Activated CD4-positive, alpha-beta T cell treated with anti-CD3 and anti-CD28 coated beads for 36 hours (primary cell): ENCODE measurements at places on chromosomes 6 and 20. TPM values are rescaled to one million over a fixed set of nuclear protein-coding genes. Genes with fewer than 3 reads are reported as not detected.

CALHM5 gene
- total RNA-seq = not detected

DAAM2 gene
- not detected for total RNA-seq

DNA sequence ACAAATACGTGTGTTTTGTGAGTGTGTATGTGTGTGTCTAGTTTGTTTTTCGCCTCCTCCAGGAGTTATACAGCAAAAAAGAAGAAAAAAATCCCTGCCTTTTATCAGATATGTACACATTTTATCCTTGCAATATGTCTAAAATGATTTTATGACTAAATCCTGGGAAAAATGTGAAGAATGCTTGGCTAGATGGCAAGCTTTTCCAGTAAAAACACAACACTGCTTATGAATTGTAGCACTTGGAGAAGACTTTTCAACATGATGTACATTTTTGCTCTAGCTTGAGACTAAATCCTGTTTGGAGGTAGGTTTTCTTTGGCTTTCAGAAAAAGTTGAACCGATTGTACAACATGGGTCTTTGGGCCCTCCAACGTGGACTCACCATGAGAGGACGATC, 160.2 kb downstream of the GMPR start:
- DNase-seq = no peak

GRCh38 chr20:58971429-58971828, 9.6 kb upstream of the NELFCD start:
- DNase-seq = no peak

- no peak for DNase-seq
These were observed 3.3 kb downstream of the HSP90AB1 start for GRCh38 chr6:44250067-44250717.

HLA-DRB5 gene
- 4.1 TPM for total RNA-seq

GRCh38 chr20:25369529-25369928, 21.1 kb downstream of the ABHD12 start:
- DNase-seq = no peak

GRCh38 chr6:33343953-33344611, 26.5 kb upstream of the ZBTB22 start:
- peak; percentile 57 for DNase-seq

- no peak for DNase-seq
These were observed 73.4 kb downstream of the ISM1 start for GRCh38 chr20:13294522-13294921.

TFAP2D gene
- total RNA-seq = not detected

DNA sequence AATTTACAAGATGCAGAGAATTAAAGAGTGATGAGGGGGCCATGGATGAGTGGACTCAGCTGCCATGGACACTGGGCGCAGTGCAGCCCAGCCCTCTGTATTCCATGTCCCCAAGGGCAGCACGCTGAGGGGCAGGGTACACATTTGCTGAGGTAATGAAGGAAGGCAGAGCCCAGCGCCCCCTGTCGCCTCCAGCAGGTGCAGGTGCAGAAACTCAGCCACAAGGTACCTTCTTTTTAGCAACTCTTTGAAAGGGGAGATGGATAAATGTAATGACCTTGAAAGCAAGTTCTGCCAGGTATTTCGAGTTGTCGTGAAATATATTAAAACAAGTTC, 7.1 kb downstream of the CD93 start:
- no peak for DNase-seq

- DNase-seq = no peak
These were observed 50.7 kb downstream of the CLIC5 start for GRCh38 chr6:45965007-45965406.

DNA sequence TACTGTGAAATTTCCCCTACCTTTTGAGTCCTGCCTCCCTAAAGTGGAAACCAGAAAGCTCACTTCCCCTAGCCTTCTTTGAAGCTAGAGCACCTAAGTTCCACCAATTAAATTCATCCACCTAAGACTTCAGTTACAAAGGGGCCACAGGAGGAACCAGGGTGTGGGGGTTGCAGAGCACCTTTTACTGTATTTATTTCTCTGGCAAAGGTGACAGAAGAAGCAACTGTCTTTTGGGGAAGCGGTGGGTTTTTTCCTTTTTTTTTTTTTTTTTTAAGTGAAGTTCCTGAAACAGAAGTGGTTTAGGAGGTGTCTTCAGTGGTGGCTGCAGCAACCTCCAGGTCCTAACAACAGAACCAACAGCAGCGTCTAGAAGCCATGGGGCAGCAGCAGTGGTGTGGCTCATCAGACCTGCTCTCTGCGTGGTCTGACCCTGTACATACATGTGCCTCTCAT, 13.1 kb downstream of the PSMB9 start:
- DNase-seq = no peak

- no peak for DNase-seq
These were observed 38.9 kb downstream of the FBXO9 start for GRCh38 chr6:53103993-53104675.

DNA sequence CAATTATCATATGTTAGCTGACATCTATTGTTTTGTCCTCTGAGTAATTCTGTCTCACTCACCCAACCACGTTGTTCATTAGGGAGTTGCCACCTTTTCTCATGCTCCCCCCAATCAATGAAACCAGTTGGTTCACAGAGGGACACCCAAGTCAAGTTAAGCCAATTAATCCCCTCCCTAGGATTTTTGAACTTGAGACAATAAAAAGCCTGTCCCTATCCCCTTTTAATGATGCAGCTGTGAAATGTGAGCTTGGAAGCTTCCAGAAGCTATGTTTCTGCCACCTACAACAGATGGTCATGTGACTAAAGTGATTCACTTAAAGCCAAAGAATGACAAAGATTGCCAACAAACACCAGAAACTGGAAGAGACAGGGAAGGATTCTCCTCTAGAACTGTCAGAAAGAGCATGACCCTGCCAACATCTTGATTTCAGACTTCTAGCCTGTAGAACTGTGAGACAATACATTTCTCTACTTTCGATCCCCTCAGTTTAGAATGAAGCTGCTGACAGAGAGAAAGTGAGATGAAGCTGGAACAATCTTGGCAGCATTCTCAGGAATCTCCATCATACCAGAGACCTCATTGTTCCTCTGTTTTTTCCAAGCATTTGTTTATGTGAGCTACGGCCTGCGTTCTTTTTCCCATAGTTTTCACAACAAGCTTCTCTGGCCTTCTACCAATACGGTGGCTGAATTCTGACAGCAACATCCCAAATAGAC, 57.8 kb upstream of the TPD52L1 start:
- no peak for DNase-seq

LRRN4 gene
- not detected for total RNA-seq

DNA sequence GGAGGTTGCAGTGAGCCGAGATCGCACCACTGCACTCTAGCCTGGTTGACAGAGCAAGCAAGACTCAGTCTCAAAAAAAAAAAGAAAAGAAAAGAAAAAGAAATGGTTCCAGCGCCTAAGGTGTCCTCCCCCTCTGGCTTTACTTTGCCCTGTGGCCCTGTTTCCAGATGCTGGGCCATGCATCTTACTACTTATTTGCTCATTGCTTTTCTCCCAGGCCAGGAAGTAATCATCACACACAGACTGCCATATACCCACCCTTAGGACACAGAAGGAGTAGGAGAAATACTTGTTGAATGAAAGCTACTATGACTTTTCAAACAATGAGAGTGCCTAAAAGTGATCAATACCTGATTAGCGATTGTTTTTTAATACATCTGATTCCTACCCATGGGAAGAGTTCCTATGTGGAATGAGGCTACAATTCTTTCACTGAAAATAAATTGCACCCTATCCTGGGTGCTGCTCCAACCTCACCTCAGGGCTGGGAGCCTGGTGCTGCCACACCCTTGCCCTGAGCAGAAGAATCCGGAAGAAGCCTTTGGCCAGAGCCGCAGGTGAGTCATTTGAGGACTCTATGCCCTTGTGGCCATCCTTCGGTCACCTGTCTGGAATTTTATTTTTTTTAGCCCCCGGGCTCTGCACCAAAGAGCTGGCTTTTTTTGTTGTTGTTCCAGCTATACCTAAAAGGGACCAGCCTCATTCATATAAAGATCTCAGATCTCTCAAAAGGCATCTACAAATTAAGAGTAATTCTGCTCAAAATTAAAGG, 22.7 kb upstream of the TFAP2C start:
- DNase-seq = no peak

- DNase-seq = no peak
These were observed 1311.5 kb upstream of the GJE1 start for GRCh38 chr6:140821196-140821595.

GRCh38 chr6:44201200-44201599, 15.5 kb upstream of the MYMX start:
- no peak for DNase-seq

KCNQ5 gene
- 5.5 TPM for total RNA-seq

DNA sequence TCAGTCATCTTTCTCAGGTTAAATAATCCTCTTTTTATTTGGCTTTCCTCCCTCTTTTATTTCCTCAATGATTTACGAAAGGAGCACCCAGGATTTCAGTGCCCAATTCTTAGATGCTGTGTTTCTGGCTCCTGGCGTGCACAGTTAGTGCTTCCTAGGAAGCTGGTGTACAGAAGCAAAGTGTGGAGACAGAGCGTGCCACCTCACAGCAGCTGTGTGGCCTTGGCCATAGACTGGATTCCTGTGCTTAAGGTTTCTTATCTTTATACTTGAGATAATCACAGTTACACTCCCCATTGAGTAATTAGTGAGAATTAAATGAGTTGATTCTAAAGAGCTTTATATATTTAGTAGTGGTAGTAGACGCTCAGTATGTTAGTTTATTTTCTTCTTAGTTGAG, 39.7 kb upstream of the GJA1 start:
- DNase-seq = no peak

DNA sequence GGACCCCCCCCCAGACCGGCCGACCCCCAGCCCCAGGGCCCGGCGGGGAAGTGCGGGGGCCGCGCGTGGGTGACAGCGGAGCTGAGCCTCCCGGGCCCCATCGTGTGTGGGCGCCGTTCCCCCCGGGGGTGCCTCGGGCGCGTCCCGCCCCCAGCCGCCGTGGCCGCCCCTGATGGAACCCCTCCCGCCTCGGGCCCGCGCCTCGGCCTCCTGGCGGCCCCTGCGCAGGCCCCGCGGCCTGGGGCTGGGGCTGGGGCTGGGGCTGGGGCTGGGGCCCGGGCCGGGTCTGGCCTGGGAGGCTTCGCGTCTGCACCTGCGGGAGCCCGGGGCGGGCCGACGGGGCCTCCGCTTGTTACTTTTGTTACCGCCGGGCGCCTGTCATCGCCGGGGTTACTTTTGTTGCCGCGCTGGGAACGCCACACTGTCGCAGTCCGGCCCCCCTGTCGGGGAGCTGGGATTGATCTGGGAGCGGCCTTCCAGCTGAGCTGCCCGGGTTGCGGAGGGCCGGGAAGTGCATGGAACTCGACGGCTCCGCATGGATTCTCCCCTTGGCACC, 598 bp downstream of the OGFR start:
- peak; percentile 63 for DNase-seq

DNA sequence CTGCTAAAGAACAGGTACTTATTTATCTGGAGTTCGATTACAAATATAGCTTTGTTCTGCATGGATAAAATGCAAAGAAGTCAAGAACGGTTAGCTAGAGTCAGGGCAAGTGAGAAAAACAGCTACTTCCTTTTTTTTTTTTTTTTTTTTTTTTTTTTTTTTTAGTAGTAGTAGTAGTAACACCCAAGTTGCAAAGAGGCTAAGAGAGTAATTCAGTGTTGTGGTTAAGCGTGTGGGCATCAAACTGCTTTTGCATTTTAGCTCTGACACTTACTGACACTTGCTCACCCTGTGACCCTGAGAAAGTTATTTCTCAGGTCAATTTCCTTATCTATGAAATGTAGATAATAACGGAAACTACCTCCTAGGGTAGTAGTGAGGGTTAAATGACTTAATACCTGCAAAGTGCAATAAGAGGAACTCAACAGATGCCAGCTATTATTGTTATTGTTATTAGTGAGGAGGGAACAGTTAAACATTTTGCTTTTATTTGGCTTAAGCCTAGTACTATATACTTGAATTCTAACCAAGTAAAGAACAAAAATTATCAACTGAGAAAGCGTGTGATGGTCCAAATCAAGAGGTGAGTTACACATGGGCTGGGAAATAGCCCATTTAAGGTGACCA, 86.7 kb upstream of the BACH2 start:
- peak; percentile 41 for DNase-seq

RSPO3 gene
- not detected for total RNA-seq

BCAS1 gene
- 0.09 TPM for total RNA-seq

DNA sequence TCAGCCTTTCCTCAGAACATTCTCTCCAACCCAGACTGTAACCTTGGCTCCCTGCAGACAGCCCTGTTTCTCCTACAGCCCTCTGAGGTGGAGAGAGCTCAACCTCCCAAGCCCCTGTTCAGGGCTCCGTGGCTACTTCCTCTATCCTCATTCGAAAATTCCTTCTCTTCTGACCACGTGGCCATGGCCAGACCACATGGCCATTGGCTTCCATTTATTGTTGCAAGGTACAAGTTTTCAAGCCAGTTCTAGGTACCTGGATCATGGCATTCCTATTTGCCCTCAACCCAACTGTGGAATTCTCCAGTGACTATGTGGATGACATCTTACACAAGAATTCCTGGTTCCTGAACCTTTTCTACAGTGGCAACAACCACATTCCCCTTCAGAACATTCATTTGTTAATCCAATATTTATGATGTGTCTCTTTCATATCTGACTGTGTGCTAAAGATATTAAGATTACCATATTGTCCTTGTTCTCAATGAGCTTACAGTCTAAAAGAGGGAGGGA, 161.9 kb downstream of the GMPR start:
- no peak for DNase-seq

DNA sequence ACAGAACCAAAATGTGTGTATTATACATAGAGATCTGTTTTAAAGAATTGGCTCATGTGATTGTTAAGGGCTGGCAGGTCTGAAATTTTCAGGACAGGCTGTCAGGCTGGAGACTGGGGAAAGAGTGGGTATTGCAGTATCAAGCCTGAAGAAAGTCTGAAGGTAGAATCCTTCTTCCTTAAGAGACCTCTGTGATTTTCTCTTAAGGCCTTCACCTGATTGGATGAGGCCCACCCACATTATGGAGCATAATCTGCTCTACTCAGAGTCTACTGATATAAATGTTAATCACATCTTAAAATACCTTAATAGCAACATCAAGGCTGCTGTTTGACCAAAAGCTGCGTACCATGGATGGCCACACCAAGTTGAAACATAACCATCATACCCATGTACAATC, 43.4 kb upstream of the HINT3 start:
- DNase-seq = no peak

DNA sequence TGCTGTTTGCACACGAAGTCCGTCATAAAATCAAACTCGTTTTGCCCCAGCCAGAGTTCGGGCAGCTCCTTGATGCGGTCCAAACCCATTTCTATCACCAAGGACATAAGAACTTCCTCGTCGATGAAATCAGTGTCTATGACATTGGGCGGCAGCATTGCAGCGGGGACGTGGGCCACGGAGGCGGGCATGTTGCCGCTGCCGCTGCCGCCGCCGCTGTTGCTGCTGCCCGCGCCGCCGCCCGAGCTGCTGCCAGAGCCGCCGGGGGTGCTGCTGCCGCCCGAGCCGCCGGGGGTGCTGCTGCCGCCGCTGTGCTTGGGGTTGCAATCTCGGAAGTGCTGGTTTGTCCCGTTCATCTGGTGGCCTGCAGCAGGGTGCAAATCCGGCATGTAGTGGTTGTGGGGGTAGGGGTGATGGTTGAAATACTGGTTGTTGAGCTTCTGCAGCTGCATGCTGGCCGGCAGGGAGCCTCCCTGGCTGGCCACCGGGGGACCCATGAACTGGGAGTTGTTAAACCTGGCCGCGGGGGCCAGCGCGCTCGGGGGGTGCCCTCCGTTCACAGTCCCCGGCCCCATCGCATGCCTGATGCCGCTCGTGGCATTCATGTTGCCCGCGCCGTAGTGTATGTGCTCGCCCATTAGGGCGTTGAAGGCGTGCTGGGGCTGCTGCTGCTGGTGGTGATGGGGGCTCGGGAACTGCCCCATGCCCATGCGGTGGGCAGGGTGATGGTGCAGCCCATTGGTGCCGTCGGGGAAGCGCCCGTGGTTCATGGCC, 1.1 kb downstream of the CITED2 start:
- DNase-seq = peak; percentile 88
